ENCODE measurements at places on chromosomes 1 and 21. TPM values are rescaled to one million over a fixed set of nuclear protein-coding genes. Genes with fewer than 3 reads are reported as not detected.
A peak's percentile ranks its signal among the peaks of the same experiment; 100 is the strongest.

DNA sequence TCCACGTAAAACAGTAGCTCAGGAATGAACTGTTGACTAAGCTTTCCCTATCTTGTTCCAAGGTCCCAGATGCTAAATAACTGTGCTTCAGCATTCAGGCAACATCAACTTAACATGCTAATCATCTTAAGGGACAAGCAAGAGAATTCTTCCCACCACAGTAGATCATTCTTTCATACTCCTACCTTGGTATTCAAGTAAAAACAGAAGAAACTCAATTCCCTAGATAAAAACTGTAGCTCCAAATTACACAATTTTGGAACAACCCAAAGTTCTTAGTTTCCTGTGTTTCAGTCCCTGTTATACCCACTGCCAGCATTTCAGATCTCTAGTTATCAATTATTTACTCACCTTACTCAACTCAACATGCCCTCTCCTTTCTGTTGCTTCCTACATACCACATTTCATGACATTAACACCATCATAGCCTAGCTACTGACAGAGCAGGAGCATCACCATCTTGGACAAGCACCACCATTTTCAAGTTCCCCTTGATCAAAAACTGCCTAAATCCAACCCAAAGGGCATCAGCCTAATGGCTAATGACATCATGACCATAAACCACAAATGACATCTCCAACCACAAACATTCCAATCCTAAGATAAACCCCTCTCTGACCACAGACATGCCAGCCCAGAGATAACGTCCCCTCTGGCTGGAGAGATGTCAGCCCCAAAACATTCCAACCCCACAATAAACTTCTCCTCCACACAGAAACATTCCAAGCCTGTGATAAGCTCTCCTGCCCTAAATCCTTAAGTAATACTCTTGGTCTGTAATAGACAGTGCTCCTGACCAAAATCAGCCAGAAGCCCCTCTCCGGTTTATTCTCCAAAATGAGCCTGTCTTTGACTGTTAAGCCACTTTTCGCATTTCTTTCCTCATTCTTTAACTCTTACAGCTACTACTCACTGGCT is 191.2 kb downstream of the RERE start:
- DNase-seq, result peak; percentile 85
- H3K36me3 ChIP-seq, result no peaks in the 10 kb centered on the region
- H3K27me3 ChIP-seq, result no peaks in the 10 kb centered on the region
- peaks cover 23% of the 10 kb centered on the region for H3K4me1 ChIP-seq
- H3K4me3 ChIP-seq, result no peak overlapping the region
- H3K27ac ChIP-seq, result peak overlapping the region; percentile 9

- H3K27ac ChIP-seq, result peak overlapping the region; percentile 84
- DNase-seq, result peak; percentile 16
- H3K4me1 ChIP-seq, result peaks cover 44% of the 10 kb centered on the region
- H3K36me3 ChIP-seq, result no peaks in the 10 kb centered on the region
- H3K4me3 ChIP-seq, result peak overlapping the region; percentile 41
These were observed 22.1 kb upstream of the NCF2 start for GRCh38 chr1:183612407-183612806.

Gene C8A
- not detected for total RNA-seq

DNA sequence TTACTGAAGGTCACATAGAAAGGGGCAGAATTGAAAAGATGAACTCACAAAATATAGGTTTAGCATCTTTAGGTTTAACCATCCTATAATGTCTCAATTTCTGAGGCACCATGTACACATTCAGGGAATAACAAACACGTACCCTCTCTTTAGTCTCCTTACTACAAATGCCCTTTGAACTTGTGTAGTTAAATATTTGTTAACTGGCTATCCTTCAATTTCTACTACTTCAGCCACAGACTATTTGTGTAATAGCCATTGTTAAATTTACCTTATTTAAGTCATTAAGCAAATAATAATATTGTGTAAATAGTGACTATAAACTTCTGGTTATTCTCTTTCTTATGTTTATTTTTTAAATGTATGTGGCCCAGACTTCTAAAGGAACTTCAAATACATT is 600.5 kb downstream of the KCNT2 start:
- no peaks in the 10 kb centered on the region for H3K36me3 ChIP-seq
- no peaks in the 10 kb centered on the region for H3K27me3 ChIP-seq
- H3K4me1 ChIP-seq, result peaks cover 23% of the 10 kb centered on the region
- H3K4me3 ChIP-seq, result no peak overlapping the region
- peak; percentile 47 for DNase-seq

GRCh38 chr1:204337036-204337429 is 22.7 kb downstream of the PLEKHA6 start:
- H3K27ac ChIP-seq, result no peak overlapping the region
- no peaks in the 10 kb centered on the region for H3K36me3 ChIP-seq
- no peak overlapping the region for H3K4me3 ChIP-seq
- no peak for DNase-seq
- H3K4me1 ChIP-seq, result peaks cover 1% of the 10 kb centered on the region

Gene C21orf91
- 7.7 TPM for total RNA-seq

- peak overlapping the region; percentile 26 for H3K27ac ChIP-seq
- peaks cover 9% of the 10 kb centered on the region for H3K36me3 ChIP-seq
- H3K4me1 ChIP-seq, result peaks cover 23% of the 10 kb centered on the region
- no peaks in the 10 kb centered on the region for H3K27me3 ChIP-seq
These were observed 119.8 kb downstream of the GALNT2 start for GRCh38 chr1:230186874-230187273.

DNA sequence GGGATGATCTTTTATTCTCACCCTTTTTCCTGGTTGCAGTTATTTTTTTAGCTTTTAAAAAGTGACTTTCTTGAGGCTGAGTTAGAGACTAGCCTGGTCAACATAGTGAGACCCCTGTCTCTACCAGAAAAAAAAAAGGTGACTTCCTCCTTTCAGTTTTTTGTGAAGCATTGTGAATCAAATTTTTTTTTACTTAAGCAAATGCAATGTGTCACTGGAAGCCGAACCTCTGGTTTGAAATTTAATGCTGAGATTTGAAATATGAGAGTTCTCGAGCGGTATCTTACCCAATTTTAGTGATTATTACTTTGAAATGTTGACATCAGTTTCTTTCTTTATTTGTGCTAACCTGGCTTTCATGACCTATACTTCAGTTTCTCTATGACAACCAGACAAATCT is 3.6 kb downstream of the CAP1 start:
- no peak for DNase-seq
- H3K4me3 ChIP-seq, result no peak overlapping the region
- H3K36me3 ChIP-seq, result peaks cover 27% of the 10 kb centered on the region
- H3K27ac ChIP-seq, result no peak overlapping the region
- H3K4me1 ChIP-seq, result peaks cover 22% of the 10 kb centered on the region
- H3K27me3 ChIP-seq, result no peaks in the 10 kb centered on the region

DNA sequence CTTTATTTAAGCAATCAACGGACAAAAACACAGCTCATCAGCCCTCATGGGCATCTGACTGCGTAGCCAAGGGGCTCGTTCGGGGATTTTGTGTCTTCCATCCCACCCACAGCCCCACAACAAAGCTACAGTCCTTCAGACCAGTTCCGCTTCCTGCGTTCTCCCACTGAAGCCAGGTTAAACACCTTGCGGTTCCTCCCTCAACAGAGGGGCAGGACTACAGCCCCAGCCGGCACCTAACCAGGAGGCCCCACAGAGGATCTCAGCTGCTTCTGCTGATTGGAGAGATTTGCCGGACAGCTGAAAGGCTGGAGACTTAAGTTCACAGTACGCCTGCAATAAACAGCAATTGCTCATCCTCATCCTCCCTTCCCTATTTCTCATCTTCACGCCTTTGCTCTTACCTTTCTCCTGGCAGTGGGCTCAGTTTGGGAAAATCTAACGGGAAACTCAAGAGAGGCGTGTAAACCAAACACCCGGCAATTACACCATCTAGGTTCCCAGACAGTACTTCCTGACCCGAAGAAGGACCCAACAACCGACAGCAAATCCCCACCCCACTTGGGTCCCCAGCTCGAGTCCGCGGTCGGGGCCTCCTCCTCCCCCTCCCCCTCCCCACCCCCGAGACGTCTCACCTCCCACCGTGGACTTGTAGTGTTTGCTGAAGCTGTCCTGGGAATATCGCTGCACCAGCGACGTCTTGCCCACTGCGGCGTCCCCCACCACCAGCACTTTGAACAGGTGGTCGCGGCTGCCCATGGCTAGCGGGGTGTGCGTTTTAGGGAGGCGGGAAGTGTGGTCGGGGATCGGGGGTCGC is 876 bp downstream of the RAB29 start:
- H3K27me3 ChIP-seq, result no peaks in the 10 kb centered on the region
- no peak overlapping the region for H3K27ac ChIP-seq
- peaks cover 9% of the 10 kb centered on the region for H3K4me1 ChIP-seq
- no peak for DNase-seq
- peak overlapping the region; percentile 92 for H3K4me3 ChIP-seq

DNA sequence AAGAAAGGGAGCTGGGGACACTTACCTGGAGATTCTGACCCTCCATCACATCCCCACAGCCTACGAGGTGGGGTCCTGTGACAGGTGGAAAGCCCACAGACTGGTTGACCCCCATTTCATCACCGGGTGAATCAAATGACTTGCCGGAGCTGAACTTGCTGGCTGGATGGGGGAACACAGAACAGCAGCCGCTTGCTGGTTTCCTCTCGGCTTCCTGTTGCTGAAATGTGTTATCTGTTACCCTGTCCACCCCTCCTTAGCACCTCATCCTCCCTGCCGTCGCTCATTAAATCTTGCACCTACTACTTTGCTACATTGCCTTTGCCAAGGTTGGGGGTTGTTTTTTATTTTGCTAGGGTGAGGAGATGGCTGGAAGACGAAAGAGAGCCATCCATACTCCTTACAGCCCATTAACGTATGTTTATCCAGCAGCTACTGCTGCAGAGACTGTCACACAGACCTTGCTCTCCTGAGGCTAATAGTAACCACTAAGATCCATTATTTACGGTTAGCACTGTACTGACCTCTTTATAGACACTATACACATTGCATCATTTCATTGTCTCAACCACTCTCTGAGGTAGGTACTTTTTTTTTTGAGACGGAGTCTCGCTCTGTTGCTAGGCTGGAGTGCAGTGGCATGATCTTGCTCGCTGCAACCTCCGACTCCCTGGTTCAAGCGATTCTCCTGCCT is 7.0 kb downstream of the PAFAH2 start:
- no peaks in the 10 kb centered on the region for H3K36me3 ChIP-seq
- H3K4me1 ChIP-seq, result peaks cover 12% of the 10 kb centered on the region
- H3K4me3 ChIP-seq, result no peak overlapping the region
- no peak for DNase-seq
- H3K27me3 ChIP-seq, result no peaks in the 10 kb centered on the region

Gene TFAP2E
- total RNA-seq, result 1.4 TPM

Gene PLEKHN1
- 14.0 TPM for total RNA-seq

DNA sequence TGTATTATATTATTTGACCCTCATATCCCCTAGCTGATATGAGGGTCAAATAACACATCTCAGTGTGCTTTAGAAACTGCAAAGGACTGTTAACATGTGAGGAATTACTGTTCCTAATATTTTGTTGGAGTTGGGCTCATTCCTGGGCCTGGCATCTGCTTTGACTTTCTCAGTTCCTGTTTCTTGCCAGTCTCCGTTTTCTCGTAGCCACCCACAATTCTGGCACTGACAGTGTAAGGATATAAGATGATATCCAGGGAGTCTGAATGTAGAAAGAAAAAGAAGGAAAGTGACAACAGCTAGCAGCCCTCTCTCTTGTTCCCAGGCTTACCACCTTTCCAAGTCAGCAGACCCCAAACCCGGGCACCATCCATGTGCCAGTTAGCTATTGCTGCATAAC is 54.4 kb upstream of the SCMH1 start:
- H3K4me3 ChIP-seq, result no peak overlapping the region
- DNase-seq, result no peak
- H3K36me3 ChIP-seq, result no peaks in the 10 kb centered on the region
- no peak overlapping the region for H3K27ac ChIP-seq
- H3K4me1 ChIP-seq, result no peaks in the 10 kb centered on the region

DNA sequence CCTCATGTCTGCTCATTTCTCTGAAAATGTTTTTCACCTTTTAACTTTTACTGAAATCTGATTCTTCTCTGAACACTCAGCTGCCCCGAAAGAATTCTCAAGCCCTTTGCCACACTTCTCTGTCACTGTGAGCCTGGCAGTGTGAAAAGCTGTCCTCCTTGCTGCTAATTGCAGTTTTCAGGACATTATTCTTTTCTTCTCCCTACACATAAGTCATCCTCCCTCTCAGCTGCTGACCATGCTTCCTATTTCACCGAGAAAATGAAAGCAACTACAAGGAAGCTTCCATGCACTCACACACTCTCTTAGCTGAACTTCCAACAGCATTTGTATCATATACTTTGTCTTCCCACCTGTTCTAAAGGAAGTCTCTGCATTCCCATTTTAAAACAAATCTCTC is 15.8 kb downstream of the OLFM3 start:
- H3K4me3 ChIP-seq, result no peak overlapping the region
- H3K27me3 ChIP-seq, result peaks cover 23% of the 10 kb centered on the region
- no peaks in the 10 kb centered on the region for H3K36me3 ChIP-seq
- H3K4me1 ChIP-seq, result no peaks in the 10 kb centered on the region
- no peak for DNase-seq

DNA sequence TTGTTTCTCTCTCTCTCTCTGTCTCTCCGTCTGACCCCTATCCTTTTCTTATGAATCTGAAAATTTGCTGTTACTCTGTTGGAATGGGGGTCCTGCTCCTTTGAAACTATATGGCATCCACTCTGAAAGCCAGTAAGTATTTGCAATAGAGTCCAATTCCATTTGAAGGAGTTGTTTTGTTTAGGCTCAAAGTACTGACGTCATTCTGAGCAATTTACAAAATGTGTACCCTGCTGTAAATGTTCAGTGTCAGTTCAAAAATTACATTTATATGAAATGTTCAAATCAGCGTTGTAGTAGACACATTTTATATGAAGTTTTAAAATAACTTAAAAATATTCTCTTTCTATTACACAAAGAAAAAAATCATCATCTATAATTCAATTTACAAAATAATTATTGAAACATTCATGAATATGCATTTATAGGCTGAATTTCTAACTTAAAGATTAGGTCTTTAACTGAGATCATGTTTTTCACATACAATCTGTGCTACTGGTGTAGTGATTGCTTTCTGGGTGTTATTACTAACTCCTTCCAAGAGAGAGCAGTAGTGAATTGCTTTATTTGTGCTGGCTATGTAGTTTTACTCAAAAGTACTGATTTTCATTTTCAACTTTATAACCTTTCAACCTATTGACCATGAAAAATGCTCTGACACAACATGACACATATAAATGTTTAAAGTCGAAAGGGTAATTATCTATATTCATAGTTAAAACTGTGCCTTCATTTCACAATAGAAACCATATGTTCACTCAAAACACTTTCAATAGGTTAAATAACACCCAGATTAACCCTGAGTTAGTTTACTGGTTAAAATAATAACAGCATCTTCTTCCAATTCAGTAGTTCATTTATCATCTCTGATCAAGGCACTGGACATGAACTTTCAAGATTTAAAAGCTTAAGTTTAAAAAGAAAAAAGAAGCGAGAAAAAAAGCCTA is 253.1 kb upstream of the ADGRL4 start:
- peaks cover 15% of the 10 kb centered on the region for H3K4me1 ChIP-seq
- DNase-seq, result peak; percentile 56
- H3K27me3 ChIP-seq, result no peaks in the 10 kb centered on the region
- H3K27ac ChIP-seq, result no peak overlapping the region
- H3K4me3 ChIP-seq, result no peak overlapping the region

Gene VWA1
- total RNA-seq, result 74.5 TPM

Gene C1orf53
- total RNA-seq, result 10.4 TPM

GRCh38 chr21:29114765-29115500 is 15.5 kb upstream of the MAP3K7CL start:
- DNase-seq, result peak; percentile 88
- no peaks in the 10 kb centered on the region for H3K27me3 ChIP-seq
- H3K27ac ChIP-seq, result peak overlapping the region; percentile 5
- H3K4me3 ChIP-seq, result no peak overlapping the region

Gene PARS2
- 5.0 TPM for total RNA-seq

Gene BCL2L15
- total RNA-seq, result not detected

All from PC-3 (cell line).